ENCODE measurements at places on chromosomes 7 and 10.

GRCh38 chr10:96229568-96230030 lies 41.8 kb downstream of the BLNK start:
- peak; percentile 35 for DNase-seq

GRCh38 chr7:33210958-33211357 lies 81.6 kb downstream of the BBS9 start:
- no peak for DNase-seq

- no peak for DNase-seq
Observed at GRCh38 chr7:158956805-158957509, 100.6 kb downstream of the DYNC2I1 start.

- no peak for DNase-seq
Observed at GRCh38 chr7:66958538-66959350, 36.6 kb downstream of the SBDS start.

GRCh38 chr7:111091593-111092358 lies 849 bp downstream of the LRRN3 start:
- DNase-seq, result peak; percentile 27

DNA sequence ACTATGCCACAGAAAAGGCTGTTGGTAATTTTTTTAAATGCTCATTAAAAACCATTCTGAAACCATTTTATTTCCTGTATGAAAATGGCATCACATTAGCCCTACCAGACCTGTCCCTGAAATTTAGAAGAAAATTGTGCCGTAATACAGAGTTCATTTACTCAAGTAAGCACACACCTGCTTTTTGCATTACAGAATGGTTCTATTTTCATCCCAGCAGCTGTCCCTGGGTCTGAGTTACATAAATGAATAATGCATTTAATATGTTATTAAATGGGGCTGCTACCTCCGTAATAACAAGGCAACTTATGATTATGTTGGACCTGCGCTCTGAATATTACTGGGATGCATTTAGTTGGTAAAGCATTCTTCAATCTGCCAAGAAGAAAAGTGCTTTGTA lies 508.9 kb downstream of the SORCS1 start:
- DNase-seq, result no peak

GRCh38 chr7:78487464-78487863 lies 688.9 kb downstream of the PHTF2 start:
- DNase-seq, result no peak
